ENCODE measurements at places on chromosomes 4 and X.

GRCh38 chr4:8053688-8054449 lies 104.7 kb downstream of the ABLIM2 start:
- no peak for DNase-seq

- no peak for DNase-seq
These were observed 90.4 kb downstream of the ZC4H2 start for GRCh38 chrX:64885850-64886249.

- no peak for DNase-seq
These were observed 281.5 kb upstream of the DKK2 start for GRCh38 chr4:107317611-107318010.

DNA sequence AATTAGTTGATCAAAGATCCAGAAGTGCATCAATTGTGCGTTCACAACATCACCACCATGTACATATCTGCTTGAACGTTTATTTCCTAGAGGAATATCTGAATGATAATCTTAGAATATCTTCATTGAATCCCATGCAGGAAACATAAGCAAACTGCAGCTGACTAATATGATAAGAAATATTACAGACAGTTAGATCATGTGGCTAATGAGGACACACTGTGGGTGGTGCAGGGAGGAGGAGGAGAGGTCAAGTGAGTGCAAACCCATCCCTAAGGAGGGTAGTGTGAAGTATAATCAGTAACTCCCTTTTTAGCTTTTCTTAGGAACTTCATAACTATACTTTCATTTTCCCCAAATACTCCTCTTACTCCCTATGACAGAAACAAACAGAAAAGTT lies 58.3 kb upstream of the HPGD start:
- no peak for DNase-seq

GRCh38 chr4:41751449-41752061 lies 3.0 kb upstream of the PHOX2B start:
- no peak for DNase-seq

DNA sequence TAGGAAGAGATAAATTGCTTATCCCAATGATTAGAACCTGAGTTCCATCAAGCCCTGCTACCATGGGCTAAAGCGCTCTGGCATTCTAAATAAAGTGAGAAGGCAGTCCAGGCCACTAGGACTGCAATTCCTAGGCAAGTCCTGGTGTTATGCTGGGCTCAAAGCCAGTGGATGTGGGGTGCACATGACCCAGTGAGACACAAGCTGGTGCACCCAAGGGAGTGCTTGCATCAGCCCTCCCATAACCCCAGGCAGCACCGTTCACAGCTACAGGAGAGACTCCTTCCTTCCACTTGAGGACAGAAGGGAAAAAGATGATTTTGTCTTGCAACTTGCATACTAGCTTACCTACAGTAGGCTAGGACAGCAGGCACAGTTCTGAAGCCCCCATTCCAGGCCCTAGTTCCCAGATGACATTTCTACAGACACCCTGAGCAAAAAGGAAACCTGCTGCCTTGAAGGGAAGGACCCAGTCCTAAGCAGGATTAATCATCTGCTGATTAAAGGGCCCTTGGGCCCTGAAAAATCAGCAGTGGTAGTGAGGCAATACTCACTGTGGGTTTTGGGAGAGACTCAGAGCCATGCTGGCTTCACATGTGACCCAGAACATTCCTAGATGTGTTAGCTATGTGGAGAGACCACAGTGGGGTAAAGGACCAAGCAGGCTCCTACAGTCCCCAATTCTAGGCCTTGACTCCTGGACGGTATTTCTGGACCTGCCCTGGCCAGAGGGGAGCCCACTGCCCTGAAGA lies 77.8 kb downstream of the KLHL13 start:
- no peak for DNase-seq

- DNase-seq = no peak
These were observed 19.8 kb upstream of the STOX2 start for GRCh38 chr4:183885205-183885720.

DNA sequence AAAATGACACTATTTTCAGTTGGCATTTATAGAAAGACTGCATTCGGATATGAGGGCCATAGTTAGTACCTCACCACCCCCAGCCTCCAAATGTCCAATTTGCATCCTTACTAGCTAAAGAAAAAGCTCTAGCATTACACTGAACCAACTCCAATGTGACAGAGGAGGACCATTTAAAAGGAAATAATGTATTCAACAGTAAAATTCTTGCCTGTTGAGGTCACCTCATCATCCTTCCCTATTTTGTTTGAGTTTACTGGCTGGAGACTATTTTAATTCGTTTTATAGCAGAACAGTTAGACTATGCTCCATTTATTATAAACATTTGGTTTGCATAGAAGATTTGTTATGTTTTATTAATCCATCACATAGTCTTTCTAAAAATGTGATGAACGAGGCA lies 88.2 kb upstream of the PPARGC1A start:
- no peak for DNase-seq

- no peak for DNase-seq
These were observed 820.3 kb upstream of the PCDH10 start for GRCh38 chr4:132328761-132329160.

DNA sequence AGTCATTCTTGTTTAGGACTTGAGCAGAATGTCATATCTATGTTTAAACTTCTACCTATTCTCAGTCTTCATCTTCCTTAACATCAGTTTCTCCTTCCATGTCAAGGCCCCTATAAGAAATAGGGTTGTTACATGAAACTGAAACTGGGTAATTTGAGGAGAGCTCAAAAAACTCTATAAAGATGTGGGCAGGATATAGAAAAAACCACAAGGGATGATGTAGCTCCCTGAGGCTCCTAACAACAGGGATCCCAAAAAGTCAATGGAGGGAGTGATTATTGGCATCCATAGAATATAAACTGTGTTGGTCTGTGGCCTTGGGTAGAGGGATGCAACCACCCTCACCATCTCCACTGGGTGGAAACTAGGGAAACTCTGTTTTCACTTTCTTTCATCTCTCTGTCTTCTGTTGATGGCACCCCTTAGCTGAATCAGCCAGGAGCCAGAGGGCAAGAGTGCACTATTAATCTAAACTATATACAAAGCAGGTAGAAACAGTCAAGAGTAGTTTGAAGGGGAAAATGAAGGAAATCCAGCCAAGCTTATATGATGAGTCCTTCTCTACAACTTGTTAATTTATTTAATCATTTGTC lies 27.6 kb downstream of the C4orf54 start:
- no peak for DNase-seq

DNA sequence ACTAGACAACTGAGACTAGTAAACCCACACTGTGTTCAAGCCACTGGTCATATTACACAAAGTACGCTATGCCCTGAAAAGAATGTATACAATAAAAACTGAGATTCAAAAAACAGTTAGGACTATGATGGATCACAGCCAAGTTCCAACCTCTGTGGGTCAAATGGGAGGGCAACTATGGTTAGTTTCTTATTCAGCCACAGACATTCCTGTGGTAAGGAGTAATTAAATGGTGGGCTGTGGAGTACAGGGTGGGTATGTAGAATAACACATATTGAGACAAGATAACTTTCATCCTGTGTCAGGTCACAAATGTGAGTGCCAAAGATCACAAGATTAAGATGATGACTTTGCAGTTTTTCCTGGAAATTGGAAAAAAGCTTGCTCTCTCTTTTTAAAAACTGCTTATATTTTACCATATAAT lies 167.2 kb downstream of the NPNT start:
- no peak for DNase-seq

DNA sequence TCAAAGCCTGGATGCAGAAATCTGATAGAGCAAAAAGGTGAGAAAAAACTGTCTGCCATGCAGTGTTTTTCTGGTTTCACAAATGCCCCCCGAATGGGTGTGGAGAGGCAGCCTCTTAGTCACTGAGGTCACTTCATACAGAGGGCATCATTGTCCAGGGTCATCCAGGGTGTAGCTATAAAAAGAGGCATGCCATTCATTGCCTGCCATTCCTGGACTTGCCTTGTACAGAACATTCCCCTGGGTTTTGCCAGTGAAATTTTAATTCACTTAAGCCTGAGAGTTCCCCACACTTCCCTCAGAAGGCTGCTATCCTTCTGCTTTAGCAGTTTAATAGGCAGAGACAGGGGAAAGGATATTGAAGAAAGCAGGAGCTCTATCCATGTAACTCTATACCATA lies 230.3 kb downstream of the UNC5C start:
- DNase-seq = no peak

GRCh38 chr4:182179751-182180150 lies 63.5 kb upstream of the TENM3 start:
- DNase-seq = no peak

- DNase-seq = no peak
These were observed 26.7 kb downstream of the BCLAF3 start for GRCh38 chrX:19964017-19964710.

DNA sequence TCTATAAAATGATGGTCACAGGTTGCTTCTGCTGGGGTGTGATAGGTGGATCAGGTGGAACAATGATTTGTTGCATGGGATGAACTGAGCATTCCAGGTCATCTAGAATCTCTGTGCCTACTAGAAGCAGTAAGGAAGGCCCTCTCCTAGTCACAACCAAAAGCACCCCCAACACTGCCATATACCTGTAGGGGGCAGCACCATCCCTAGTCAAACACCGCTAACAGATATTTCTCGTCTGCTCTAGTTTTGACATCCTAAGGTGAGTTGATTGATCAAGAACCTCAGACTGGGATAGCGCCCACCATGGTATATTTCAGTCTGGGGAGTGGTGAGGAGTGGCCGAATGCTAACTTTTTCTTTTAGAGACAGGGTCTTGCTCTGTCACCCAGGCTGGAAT lies 160.2 kb downstream of the NHS start:
- DNase-seq = no peak

- no peak for DNase-seq
These were observed 55.8 kb upstream of the BCOR start for GRCh38 chrX:40153345-40154249.

DNA sequence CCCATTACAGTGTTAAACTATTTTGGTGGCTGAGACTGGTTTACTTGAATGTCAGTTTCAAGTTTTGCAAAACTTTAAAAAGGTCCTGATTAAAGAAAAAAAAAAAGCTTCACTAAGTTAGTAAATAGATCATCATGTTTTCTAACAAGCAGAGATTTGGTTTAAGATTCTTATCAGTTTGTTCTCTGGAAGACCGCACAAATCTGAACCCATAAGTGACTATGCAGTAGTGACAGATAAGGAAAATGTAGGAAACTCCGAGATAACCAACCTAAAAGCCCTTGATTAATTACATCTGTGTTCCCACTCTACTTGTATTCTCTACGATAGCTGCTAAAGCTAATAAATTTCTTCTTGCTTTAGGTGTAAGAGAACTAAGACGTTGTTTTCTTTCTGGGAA lies 1799.8 kb upstream of the ADGRL3 start:
- DNase-seq = no peak

GRCh38 chr4:98446499-98447375 lies 185.6 kb downstream of the RAP1GDS1 start:
- DNase-seq = no peak

DNA sequence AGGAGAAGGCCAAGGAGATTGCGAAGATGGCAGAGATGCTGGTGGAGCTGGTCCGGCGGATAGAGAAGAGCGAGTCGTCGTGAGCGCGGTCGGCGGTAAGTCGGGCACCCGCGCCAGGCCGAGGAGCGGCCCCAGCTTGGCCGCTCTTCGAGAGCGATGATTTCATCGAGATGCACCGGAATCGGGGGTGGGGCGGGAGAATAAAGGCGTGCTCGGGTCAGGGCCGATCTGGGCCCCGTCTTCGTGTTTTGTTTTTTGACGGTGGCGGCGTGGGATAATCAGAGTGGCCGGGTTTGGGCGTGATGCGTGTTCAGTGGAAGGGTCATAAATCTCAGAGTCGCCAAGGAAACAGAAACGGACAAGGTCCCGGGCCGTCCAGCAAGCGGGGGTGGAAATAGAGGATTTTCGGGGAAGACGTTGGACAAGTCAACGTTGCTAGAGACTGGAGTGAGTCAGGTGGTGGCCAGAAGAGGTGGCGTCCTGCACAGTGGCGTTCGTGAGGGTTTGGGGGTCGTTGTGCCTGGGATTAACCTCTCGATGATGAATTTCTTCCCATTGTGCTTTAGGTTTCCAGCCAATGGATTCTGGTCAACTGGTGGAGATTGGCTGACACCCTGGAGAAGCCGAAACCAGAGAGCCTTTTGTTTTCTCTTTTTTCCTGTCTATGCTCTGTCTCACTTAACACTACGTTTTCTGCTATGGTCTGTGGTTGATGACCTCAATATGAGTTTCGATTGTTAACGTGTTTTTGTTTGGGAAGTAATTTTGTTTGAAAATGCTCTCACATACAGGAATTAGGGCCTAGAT lies 882 bp downstream of the MRFAP1 start:
- no peak for DNase-seq

DNA sequence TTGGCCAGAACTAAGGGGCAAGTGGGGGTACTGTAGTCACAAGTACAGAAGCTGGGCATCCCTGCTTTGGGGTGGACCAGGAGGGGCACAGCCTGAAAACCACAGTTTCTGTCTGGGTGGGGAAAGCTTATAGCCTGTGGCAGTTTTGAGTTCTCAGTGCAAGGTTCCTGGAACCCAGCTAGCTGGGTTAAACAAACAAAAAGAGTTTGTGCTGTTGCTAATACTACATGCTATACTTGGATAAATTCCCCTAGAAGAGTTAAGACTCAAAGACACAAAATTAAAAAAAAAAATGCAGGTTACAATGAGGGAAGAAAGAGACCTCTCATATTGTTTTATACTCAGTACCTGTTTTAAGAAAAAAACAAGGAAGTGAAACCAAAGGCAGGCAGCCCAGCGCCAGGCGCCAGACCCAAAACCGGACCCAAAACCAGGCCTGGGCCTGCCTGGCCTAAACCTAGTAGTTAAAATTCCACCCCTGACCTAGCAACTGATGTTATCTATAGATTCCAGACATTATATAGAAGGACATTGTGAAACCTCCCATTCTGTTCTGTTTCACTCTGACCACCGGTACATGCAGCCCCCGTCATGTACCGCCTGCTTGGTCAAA lies 50.8 kb downstream of the SLC2A9 start:
- no peak for DNase-seq

GRCh38 chr4:47484168-47484567 lies 907 bp upstream of the ATP10D start:
- DNase-seq = no peak

DNA sequence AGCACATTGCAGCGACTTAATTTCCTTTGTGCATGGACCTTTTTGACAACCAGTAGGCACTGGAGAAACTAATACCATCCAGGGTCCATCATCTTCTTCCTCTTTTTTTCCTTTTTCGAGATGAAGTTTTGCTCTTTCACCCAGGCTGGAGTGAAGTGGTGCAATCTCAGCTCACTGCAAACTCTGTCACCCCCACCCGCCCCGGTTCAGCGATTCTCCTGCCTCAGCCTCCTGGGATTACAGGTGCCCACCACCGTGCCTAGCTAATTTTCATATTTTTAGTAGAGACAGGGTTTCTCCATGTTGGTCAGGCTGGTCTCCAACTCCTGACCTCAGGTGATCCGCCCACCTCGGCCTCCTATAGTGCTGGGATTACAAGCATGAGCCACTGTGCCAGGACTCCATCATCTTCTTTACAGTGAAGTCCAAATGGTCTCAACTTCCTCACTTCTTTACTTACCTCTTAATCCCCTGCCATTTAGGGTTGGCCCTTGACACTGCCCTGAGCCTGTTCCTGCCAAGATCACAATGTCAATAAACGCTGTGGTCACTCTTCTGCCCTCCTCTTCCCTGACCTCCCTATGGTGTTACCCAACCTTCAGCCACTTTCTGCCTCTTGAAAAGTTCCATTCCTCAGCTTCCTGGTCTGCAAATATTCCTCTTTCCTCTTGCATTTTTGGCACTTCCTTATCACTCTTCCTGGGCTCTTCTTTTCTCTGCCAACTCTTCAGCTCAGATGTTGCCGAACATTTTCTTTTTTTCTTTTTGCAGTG lies 119.8 kb upstream of the SLC34A2 start:
- DNase-seq = no peak

Measured in GOT3 (cell line).